ENCODE measurements at places on chromosomes 2 and 18. TPM values are rescaled to one million over a fixed set of nuclear protein-coding genes. Genes with fewer than 3 reads are reported as not detected.

The CIB4 gene
- not detected for polyA plus RNA-seq

The TRAPPC12 gene
- 44.5 TPM for polyA plus RNA-seq

The EHBP1 gene
- 13.2 TPM for polyA plus RNA-seq

The EFR3B gene
- not detected for polyA plus RNA-seq

The TNS1 gene
- not detected for polyA plus RNA-seq

The CRACDL gene
- 0.51 TPM for polyA plus RNA-seq

The TMEM17 gene
- polyA plus RNA-seq: 0.15 TPM

The EVA1A gene
- polyA plus RNA-seq: 0.53 TPM

The SERPINB13 gene
- not detected for polyA plus RNA-seq

The METTL4 gene
- 18.7 TPM for polyA plus RNA-seq

The RESP18 gene
- not detected for polyA plus RNA-seq

The NTSR2 gene
- not detected for polyA plus RNA-seq

The SH3BP4 gene
- polyA plus RNA-seq: not detected

The MAL gene
- 408 TPM for polyA plus RNA-seq

The FBXO48 gene
- 0.49 TPM for polyA plus RNA-seq

The LIPG gene
- not detected for polyA plus RNA-seq

The RGPD6 gene
- polyA plus RNA-seq: 5.3 TPM

The ANKZF1 gene
- 29.7 TPM for polyA plus RNA-seq

The CABYR gene
- polyA plus RNA-seq: not detected

The CHRNG gene
- polyA plus RNA-seq: 0.26 TPM

The BOLL gene
- 0.08 TPM for polyA plus RNA-seq

The AGXT gene
- not detected for polyA plus RNA-seq

The KRCC1 gene
- 28.3 TPM for polyA plus RNA-seq

The DTNA gene
- not detected for polyA plus RNA-seq

The FAM237A gene
- not detected for polyA plus RNA-seq

The ZRANB3 gene
- polyA plus RNA-seq: 4.7 TPM

The PRKAG3 gene
- polyA plus RNA-seq: not detected

The HYCC2 gene
- 20.8 TPM for polyA plus RNA-seq

The ZBTB7C gene
- polyA plus RNA-seq: not detected

The CHRND gene
- polyA plus RNA-seq: 0.13 TPM

The SH3RF3 gene
- polyA plus RNA-seq: 3.5 TPM

The LBX2 gene
- not detected for polyA plus RNA-seq

The EPB41L3 gene
- polyA plus RNA-seq: 5.6 TPM

The STARD7 gene
- 106 TPM for polyA plus RNA-seq

The IL1A gene
- polyA plus RNA-seq: not detected

The PLGLB1 gene
- 1.4 TPM for polyA plus RNA-seq

Data from naive thymus-derived CD4-positive, alpha-beta T cell (primary cell).